Right renal cortex interstitium (tissue), 3 donors: ENCODE measurements at places on chromosomes 16 and 17.

DNA sequence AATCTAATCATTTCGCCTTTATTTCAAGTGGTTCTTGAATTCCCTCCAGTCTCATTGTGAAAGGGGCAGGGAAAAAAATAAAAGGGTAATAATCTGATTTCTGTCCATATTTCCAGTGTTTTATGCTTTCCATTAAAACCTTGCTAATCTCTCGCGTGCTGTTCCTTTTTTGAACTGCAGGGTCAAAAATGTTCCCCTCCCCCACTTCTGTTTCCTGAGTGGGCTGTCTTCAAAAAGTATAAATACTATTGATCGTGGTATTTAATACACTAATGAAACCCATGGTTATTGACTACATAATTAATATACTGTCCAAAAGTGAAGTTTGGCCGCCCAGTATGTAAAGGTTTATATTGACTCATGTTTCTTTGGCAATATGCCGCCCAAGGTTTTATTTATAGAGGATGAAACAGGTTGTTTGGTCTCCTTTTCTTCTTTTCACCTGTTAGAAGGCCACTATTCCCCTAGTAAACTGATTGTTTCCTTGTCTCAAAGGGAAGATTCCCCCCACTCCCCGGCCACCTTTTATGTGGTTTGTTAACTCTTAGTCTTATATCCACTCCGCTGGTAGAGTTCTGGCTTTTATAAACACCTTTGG lies 69.7 kb downstream of the RPA1 start:
- no peak for DNase-seq

DNA sequence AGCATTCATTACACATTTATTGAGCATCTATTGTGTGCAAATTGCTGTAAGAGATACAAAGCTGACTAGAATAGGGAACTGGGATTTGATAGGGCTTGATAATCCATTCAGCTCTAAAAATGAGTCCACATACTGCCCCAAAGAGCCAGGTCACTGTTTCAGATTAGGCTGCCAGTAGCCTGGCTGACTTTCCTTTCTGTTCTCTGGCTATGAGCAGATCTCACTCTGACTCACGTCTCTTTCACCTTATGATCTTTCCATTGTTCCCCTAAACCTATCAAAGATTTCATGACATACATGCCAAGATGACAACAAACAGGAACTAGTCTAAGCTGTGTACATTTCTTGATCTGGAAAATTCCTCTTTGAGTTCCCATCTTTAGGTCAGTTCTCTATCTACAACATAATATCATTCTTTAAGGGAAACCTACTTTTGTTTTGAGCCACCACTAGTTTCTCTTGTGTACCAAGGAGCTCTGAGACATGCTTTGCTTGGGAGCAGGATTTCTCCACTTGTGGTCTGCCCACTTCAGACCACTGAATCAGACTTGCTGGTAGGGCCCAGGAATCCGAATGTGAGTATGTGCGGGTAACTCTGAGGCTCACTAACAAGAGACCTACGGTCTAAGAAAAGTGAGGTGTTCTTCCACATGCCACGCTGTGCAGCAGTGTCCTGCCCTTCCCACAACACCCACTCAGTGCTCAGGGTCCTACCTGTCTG lies 40.9 kb upstream of the ICAM2 start:
- no peak for DNase-seq

DNA sequence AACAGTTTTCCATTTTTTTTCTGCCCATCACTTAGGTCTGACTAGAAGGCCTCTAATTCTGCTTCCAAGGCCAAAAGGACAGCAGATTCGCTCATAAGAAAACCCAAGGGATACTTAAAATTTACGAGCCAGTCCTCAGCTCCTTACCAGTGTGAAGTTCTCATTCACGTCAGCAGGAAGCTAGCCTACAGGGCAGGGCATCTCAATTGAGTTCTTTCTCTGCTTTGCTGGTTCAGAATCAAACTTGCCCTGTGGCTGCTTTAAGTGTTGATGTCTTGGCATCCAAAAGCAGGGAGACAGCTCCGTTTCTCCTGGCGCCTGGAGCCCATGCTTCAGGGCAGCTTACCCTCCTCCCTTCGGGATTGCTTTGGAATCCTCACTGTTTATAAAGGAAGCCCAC lies 136.0 kb downstream of the ANKFN1 start:
- no peak for DNase-seq

DNA sequence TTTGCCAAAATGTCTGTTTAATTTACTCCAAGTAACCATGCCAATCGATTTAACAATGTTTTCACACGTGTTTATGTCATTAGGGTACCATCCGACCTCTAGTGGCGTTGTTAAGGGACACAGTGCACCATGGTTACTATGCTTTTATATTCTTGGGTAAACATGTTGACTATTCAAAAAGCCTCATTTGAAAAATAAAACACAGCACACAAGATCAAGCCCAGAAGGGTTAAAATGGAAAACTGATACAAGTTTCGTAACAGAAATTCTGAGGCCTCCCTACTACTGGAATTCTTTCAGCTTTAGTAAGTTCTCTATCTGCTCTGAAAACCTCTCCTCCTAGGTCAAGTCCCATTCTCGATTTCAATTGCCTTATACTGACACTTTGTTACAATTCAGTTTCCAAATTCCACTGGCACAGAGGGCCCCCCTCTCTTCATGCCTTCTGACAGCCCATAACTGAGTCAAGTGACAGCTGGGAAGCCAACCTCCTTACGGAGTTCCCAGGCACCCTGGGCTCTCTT lies 2.1 kb downstream of the CFAP20 start:
- DNase-seq, result no peak

DNA sequence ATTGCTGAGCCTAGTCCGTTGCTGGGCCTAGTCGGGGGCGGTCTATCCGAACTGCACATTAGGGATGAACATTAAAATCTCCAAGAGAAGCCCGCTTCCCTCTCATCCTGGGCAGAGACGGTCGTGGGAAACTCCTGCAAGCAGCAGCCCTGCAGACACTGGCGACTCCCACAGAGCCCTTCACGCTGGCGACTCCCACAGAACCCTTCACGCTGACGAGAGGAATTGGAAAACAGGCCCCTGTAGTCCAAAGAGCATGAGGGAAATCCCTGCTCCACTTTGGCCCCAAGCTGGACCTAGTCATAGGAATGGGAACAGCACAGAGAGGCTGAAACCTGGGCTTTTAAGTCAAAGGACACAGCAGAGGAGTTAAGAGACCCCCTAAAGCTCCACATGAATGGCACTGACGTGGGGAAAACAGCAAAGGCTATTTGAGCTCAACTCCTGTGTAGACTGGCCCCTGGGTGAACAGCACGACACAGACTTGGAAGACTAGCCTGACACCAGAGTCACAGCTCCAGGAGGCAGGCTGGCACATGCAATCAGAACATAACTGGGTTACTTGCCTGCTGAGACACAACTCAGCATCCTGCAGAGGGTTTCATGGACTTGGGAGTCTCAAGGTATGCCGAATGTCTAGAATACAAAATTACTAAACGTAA lies 42.2 kb downstream of the WDR45B start:
- no peak for DNase-seq
